ENCODE measurements at places on chromosomes 5 and 9.

DNA sequence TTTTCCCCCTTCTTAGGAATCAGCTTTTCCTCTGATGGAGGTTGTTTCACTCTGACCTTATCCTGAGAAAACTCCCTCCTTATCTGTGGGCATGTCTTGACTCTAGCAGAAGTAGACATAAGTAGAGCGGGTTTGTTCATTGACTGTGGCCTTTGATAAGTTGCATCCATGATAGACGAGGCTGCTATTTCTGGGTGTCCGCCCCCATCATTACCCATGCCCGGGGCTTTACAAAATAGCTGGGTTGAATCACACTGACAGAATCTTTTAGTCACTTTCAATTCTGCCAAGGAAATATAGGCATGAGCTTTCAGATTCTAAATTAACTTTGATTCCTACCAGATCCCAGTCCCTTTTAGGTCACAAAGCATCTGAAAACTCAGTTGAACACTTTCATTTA, 223.8 kb downstream of the SEC61B start:
- DNase-seq: no peak

DNA sequence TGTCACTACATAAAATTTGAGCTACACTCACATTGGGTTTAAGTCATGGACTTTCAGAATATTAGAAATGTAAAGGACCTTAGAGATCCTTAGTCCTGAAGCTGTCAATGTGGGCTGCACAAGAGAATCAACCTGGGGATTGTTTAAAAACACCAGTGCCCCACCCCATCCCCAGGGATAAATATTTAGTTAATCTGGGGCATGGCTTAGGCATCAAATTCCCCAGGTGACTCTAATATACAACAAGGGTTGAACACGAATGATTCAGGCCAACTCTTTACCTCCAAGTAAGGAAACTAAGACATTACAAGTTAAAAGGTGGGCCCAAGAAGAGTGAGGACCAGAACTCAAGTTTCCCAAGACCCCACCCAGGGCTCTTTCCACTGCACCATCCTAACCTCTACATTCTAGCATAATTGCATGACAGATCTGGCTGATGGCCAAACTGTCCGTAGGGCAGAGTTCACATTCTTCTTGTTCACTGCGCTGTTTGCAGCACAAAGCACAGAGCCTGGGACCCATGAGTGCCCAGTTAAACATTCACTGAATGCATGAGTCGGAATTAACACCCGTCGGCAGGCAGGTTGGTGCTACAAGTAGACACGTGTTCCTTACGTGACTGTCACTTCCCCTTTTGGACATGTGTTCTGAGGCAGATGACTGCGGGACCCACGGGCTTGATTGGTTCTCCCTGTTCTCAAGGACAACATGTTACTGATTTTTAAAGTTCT, 25.2 kb downstream of the CYFIP2 start:
- peak; percentile 51 for DNase-seq

DNA sequence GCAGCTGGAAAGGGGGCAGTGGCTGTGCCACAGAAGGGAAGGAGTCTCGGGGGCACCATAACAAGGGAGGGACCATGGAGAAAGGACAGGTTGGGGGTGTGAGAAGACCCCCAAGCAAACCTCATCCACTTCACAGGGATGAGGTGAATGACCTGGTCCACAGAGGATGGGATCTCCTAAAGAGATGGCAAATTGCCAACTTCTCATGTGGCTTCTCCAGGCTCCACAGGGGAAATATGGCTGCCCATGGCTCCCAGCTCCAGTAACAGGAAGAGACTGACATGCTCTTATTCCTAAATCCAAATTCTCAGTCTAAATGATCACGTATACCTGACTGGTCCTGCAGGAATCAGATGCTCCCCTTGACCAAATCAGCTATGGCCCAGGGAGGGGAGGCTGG, 340.4 kb downstream of the SPOCK1 start:
- no peak for DNase-seq

- DNase-seq: no peak
These were observed 21.0 kb downstream of the ANKH start for GRCh38 chr5:14850419-14851049.

- no peak for DNase-seq
These were observed 228.7 kb downstream of the ANXA1 start for GRCh38 chr9:73380411-73380810.

DNA sequence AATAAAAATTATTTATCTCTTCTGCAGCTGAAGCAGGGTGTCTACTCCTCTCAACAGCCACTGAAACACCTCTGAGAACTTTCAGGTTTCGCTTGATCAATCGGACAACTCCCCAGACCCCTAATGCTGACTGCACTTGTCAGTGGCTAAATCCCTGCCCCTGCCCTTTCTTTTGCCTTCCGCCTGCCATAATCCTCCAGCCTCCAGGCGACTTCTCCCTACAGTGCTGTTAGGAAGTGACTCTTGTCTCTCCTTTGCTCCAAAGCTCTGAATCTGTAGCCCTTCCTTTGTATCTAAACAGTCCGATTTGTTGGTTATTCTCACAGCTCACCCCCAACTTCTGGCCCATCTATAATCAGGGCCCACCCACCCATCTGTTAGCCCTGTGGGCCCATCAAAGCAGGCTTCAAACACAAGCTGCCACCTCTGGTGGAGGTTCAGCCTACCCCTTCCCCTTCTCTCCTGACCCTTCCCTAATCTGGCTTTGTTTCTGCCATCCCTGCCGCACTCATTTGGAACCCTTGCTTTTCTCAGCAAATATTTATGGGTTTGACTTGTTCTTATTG, 53.7 kb upstream of the IFNK start:
- DNase-seq: no peak

- DNase-seq: no peak
These were observed 172.9 kb upstream of the NREP start for GRCh38 chr5:111929867-111930266.

- DNase-seq: no peak
These were observed 19.5 kb downstream of the LIFR start for GRCh38 chr5:38536968-38537367.

Data from GM10248 (cell line).